NCI-H460 (cell line): ENCODE measurements at places on chromosomes 1 and 21. TPM values are rescaled to one million over a fixed set of nuclear protein-coding genes. Genes with fewer than 3 reads are reported as not detected.

- DNase-seq: no peak
Observed at GRCh38 chr1:1577367-1578011, 2.8 kb upstream of the SSU72 start.

DNA sequence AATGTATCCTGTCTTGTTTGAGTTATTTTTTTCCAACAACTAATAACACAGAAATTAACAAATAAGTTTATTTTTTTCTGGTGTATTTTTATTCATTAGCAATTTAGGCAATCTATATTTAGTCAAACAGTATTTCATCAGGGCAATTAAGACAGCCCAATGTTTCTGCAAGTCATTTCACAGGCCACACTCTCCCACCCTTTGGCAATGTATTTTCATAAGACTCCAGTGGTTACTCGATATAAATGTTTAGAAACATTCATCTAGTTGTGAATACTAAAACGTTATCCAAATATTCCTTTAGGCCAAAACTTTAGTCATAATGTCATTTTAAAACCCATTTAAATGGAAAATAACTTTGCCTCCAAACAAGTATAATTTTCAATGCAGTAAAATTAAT is 142.1 kb downstream of the KCNT2 start:
- DNase-seq: no peak

DNA sequence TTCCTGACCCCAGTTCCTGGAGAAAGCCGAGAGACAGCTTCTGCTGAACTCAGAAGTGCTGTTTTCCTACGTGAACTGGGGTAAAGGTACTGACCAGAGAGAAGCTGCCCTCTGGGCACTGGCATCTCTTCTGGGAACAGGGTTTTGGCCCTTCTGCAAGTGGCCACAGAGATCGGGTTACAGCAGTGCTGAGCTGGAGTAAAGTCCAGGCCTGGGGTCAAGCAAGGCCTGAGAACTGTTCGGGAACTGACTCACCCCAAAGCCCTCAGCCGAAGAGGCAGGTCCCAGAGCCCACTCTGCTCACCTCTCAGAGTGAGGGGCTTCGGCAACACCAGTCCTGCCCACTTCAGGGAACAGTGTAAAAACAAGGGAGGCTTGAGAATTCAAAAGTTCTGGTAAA is 177.2 kb upstream of the RUNX1 start:
- DNase-seq: no peak

- DNase-seq: peak; percentile 16
Observed at GRCh38 chr1:205739348-205740160, 10.4 kb downstream of the NUCKS1 start.

IL19 gene
- not detected in 2 replicates for total RNA-seq

GRCh38 chr1:241077386-241078147 is 279.4 kb downstream of the RGS7 start:
- DNase-seq: no peak

SMPDL3B gene
- total RNA-seq: 0.94 and 0.98 TPM in 2 replicates

KRTAP13-2 gene
- not detected in 2 replicates for total RNA-seq

MYCL gene
- 0.77 and 0.89 TPM in 2 replicates for total RNA-seq

PTPN14 gene
- total RNA-seq: 58.3 and 59.1 TPM in 2 replicates

- no peak for DNase-seq
Observed at GRCh38 chr1:205343431-205344065, 13.2 kb downstream of the KLHDC8A start.

SYNC gene
- 1.4 and 1.7 TPM in 2 replicates for total RNA-seq

DNA sequence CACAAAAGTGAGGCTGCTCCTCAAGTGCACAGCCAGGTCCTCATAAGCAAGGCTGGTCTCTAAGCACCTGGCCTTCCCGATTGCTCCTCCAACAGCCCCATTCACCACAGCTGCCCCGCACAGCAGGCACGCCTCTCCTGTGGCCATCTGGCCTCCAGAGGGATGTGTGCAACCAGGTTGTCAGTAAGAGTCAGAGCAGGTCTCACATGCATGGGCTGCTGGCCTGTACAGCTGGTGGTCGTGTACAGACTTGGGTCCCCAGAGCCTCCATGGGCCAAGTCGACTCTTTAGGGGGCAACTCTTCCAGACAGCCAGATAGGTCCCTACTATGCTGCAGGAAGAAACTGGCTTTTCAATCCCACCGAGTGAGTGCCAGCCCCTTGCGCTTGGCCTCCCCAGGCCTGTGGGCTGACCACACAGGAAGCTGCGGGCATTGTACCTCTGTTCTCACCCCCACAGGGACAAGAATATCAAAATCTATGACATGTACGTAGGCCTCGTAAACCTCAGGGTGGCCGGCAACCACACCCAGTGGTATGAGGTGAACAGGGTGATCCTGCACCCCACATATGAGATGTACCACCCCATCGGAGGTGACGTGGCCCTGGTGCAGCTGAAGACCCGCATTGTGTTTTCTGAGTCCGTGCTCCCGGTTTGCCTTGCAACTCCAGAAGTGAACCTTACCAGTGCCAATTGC is 1.4 kb downstream of the PRSS38 start:
- DNase-seq: no peak

TSACC gene
- total RNA-seq: 0.67 and 1.4 TPM in 2 replicates

DNA sequence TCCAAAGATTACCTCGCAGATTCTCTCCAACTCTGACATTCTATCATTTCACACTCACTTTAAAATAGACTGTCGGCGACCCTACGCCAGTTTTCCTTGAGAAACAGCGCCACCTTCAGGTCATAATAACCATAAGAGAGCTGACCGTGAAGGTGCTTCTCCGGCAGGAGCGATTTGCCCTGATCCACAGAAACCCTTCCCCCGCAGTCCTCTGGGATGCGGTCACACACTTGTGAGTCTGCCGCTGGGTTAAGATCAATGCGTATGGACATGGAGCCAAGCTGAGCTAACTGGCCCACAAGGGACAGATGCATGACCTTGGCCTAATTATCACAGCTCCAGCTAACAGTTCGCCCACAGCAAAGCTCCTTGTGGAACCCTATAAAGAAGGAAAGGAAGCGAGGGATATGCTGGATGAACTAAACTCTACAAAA is 32.8 kb upstream of the IFNAR2 start:
- peak; percentile 56 for DNase-seq

DNA sequence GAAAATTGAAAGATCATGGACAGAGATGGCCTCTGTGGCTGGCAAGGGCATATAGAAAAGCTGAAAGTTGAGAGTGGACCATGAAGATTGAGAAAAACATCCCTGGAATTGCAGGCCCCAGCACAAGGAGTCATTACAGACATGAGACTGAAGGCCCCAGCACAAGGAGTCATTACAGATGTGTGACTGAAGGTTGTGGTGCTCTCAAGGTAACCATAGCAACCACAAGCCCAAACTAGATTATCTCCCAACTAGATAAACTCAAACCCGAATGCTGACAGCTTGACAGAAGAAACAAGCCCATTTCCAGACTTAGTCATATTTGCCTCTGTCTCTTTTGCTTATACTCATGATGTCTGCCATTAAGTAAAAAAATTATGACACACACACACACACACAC is 1252.1 kb upstream of the ADGRL4 start:
- no peak for DNase-seq

DNA sequence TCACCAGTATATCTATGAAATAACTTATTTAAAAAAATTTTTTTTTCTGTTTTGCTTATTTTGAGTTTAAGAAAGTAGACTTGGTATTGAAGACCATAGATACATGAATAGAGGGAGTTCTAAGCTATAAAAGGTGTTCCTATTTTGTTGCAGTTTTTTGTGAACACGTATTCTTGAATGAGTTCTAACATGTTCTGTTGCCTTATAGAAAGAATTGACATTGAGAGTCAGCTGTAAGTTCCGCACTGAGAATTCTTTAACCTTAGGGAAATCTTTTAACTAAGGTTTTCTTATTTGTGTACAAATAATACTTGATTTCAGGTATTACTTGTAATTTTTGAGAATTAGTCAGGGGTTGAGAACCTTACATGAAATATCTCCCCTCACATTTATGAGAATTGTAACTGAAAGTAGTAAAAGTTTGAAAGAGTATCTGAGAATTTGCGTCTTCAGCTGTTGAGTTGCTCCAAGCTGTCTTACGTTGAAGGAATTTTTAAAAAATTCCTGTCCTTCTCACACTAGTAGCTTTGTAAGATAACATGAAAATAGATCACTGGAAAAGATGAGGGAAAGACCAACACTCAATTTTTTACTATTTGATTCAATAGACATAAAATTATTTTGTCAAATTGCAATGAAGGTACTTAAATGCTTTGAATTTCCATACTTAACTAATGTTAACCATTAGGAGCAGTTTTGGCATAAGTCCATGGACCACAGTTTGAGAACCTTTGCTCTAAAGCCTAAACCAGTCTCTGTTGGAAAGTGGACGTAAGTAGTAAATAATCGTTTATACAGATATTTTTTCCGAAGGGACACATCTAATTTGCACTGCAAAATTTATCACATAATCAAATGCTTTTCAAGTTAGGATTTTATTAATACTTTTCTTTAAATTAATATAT is 3.8 kb downstream of the DR1 start:
- no peak for DNase-seq

DNA sequence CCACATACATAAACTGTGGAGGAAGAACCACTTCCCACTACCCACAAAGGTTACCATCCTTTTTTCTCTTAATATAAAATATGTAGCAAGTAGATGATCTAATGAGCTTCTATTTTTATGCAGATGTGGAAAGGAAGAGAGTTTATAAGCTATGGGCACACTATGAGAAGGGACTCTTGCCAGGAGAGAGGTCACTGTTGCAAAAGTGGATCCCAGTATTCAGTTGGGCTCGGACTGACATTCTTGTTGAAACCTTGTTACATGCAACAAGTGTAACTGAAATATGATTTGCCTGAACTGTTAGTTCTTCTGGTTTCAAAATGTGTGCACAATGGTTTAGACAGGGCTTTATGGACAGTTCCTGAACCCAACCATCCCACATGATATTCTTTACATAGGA is 397.4 kb upstream of the PKN2 start:
- no peak for DNase-seq

DNA sequence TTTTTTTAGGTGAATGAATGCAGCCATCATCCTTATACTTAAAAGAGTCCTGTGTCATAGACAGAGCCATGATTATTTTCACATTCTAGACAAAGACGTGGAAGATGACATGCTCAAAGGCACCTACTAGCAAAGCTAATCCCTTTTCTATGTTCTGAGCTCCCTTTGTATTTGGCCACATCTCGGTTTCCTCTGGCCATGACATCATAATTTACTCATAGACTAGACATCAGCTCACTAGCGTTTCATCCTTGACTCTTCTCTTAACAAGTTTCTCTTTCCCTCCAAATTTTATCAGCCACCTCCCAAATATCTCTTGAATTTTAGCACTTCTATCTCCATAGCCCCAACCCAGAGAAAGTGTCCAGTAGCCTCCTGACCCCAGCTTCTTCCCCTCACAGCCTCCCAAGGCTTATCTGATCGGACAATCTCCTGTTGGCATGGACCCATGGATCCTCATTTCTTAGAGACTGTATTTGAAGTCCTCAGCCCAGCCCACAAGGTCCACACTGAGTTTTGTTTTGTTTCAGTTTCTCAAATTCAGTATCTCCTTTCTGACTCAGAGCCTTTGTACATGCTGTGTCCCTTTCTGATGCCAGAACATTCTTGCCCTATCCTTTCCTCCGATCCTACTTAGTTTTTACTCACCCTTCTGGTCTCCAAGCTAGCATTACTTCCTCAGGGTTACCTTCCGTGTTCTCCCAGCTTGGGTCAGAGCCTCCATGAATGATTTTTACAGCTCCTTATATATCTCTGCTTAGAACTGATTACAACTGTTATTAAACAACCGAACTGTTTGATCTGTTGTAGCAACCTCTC is 33.0 kb upstream of the EPS8L3 start:
- no peak for DNase-seq

- DNase-seq: no peak
Observed at GRCh38 chr1:1125945-1126344, 10.1 kb upstream of the C1orf159 start.

GRCh38 chr1:89833183-89834082 is 12.6 kb downstream of the LRRC8D start:
- DNase-seq: no peak

PRPF38A gene
- 9.4 and 11.9 TPM in 2 replicates for total RNA-seq

GRCh38 chr21:22993822-22994574 is 1995.8 kb downstream of the NCAM2 start:
- DNase-seq: no peak

CYP4X1 gene
- total RNA-seq: 0.25 and 0.63 TPM in 2 replicates

GRCh38 chr1:204283711-204284651 is 70.2 kb upstream of the GOLT1A start:
- no peak for DNase-seq

DNA sequence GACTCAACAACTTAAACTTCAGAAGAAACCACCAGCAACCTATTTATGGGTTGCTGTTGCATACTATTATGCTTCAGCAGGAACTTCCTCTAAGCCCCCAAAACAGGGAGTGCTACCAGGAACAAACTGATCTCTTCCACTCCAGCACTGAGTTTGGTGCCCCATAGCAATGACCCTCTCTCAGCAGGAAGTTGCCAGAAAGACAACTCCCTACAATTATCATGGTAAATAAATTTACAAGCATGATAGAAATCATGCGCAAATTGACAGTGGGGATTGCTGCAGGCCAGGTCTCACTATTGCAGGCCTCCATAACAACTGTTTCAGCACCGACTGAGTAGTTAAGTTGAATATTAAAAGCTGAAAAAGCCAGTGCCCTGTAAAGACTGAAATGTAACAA is 180.6 kb downstream of the PLA2G4A start:
- DNase-seq: no peak

FUBP1 gene
- total RNA-seq: 97.4 and 124 TPM in 2 replicates

- no peak for DNase-seq
Observed at GRCh38 chr1:245652660-245653427, 498.1 kb downstream of the KIF26B start.

MFSD2A gene
- 2.8 and 3.0 TPM in 2 replicates for total RNA-seq

GRCh38 chr21:45262041-45262581 is 25.6 kb downstream of the POFUT2 start:
- DNase-seq: no peak

- DNase-seq: peak; percentile 47
Observed at GRCh38 chr1:32350785-32351398, 11.4 kb downstream of the FAM229A start.

GRCh38 chr1:45490626-45491486 is at the start of gene TESK2:
TSS of gene TESK2 (minus strand) at chr1:45491163. CDS start at chr1:45457785, 33,378 bp downstream.
- DNase-seq: peak; percentile 97

DNA sequence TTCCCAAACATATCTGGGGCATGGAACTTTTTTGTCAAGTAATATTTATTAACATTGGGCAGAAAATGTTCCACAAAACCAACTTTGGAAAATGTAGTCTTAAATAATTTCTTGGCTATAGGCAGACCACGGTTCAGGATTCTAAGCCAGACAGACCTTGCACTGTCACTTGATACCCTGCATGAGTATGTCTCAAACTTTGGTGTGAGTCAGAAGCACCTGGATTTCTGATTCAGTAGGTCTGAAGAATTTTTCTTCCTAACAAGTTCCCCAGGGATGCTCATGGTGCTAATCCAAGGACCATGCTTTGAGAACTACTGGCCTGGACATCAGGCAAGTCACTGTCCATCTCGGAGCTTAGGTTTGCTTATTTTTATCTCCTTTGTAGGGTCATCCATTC is 562.0 kb downstream of the PLPP3 start:
- no peak for DNase-seq

DNA sequence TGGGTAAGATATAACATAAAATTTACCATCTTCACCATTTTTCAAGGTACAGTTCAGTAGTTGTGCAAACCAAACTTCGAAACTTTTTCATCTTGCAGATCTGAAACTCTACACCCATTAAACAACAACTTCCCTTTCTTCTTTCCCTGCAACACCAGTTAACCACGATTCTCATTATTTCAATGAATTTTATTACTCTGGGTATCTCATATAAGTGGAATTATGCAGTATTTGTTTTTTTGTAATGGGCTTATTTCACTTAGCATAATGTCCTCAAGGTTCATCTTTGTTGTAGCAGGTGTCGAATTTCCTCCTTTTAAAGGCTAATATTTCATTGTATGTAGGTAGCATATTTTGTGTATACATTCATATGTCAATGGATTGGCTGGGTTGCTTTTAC is 146.1 kb downstream of the SPATA46 start:
- DNase-seq: no peak
